ENCODE measurements at places on chromosomes 5 and 9.

- peak; percentile 76 for DNase-seq
Observed at GRCh38 chr9:127187231-127187956, 65.0 kb upstream of the ANGPTL2 start.

DNA sequence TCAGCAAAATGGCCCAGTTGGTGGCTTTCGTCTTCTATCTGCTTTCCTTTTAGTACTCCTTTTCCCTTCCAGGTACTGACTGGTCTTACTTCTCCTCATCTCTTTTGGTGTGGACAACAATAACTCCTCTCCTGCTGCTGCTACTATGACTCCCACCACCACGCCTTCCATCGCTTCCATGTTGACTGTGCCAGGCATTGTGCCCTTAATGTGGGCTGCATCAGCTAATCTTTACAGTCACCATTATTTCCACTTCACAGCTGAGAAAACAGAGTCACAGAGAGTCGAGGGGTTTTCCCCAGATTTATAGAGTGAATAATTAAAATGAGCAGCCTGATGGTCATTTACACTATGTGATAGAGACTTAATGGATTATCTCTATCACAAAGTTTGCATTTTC is 184.9 kb upstream of the IL12B start:
- DNase-seq = no peak

GRCh38 chr9:70802206-70802605 is 319.2 kb downstream of the TRPM3 start:
- DNase-seq = no peak

DNA sequence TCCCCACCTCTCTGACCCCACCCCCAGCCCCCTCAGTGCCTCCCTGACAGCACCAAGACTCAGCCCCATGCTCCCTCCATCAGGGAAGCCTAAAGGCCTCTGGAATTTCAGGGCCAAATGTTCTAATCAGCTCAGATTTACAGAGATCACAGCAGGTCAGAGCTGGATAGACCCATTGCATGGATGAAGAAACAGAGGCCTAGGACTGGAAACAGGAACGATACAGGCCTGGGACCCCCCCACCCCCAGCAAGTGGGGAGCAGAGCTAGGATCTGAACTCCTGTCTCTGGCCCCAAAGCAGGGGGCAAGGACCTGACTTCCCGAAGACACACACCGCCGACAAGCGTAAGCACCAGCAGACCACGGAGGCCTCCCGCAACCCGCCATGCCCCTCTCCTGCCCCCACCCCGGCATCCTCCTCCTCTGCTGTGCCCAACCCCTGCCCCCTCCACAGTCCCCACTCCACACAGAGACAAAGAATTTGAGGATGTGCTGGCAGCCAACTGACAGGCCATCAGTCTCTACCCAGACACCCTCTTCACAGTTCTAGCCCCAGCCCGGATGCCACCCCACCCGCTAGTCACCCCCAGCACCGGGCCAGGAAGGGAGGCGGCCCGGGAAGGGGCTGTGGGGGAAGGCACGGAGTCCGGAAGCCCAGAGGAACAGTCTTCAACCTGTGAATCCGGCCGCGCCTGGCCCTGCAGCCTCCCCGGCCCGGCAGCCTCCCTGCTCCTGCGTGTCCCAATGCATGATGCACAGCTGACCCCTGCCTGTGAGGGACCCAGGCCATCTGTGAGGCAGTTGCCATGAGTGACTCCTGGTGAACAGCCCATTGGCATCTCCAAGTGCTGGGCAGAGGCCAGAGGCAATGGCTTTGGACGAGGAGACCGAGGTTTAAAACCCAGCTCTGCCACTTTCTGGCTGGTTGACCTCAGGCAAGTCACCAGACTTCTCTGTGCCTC is 31.3 kb downstream of the NDUFA8 start:
- no peak for DNase-seq

GRCh38 chr5:163531272-163531671 is 25.9 kb downstream of the MAT2B start:
- DNase-seq = no peak

GRCh38 chr5:67234671-67235176 is 38.1 kb upstream of the CD180 start:
- no peak for DNase-seq

DNA sequence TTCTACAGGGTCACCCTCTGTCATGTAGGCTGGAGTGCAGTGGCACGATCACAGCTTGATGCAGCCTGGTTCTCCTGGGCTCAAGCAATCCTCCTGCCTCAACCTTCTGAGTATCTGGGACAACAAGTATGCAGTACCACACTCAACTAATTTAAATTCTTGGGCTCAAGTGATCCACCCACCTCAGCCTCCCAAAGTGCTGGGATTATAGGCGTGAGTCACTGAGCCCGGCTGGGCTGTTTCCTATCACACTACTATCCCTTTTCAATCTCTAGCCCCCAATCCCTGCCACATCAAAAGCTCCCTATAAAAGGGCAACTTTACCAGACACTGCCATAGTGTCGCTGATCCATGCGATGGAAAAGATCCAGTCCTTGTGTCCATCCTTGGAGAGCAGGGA is 20.4 kb downstream of the DCAF12 start:
- DNase-seq = no peak

GRCh38 chr9:127862075-127863011 is 7.9 kb upstream of the ENG start:
- DNase-seq = no peak

- no peak for DNase-seq
Observed at GRCh38 chr5:135996611-135997010, 32.2 kb upstream of the TGFBI start.
